ENCODE measurements at places on chromosomes 5 and 9. TPM values are rescaled to one million over a fixed set of nuclear protein-coding genes. Genes with fewer than 3 reads are reported as not detected.

DNA sequence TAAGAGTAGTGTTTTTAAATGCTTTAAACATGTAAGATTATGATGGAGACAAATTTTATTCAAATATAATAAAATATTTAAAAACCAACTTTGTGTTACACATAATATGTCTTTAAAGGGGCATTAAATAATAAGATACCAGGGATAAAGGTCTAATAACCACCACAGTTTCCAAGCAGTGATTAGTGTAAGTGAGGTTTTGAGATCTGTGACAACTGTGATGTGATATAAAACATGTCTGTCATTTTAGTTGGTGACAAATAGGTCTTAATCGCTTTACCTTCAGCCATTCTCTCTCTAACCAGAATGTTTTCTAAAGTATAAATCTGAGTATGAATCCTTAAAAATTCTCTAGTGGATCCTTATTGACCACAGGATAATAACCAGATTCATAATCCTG, 28.1 kb downstream of the PPIP5K2 start:
- DNase-seq = no peak

DNA sequence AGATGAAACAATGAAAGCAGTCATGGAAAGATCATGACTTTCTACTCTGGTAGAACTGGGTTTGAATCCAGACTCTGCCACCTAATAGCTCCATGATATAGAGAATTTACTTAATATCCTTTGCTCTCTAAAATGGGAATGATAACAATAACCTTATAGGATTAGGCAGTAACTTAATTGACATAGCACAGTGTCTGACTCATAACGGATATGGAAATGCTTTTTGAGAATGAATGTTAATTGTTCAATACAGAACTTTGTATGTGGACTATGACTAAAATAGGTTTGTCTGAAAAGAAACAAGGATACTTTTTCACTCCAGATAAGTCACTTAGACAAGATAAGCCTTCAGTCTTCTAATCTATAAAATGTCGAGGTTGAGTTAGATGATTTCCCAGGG, 330.7 kb downstream of the PTPRD start:
- no peak for DNase-seq

DNA sequence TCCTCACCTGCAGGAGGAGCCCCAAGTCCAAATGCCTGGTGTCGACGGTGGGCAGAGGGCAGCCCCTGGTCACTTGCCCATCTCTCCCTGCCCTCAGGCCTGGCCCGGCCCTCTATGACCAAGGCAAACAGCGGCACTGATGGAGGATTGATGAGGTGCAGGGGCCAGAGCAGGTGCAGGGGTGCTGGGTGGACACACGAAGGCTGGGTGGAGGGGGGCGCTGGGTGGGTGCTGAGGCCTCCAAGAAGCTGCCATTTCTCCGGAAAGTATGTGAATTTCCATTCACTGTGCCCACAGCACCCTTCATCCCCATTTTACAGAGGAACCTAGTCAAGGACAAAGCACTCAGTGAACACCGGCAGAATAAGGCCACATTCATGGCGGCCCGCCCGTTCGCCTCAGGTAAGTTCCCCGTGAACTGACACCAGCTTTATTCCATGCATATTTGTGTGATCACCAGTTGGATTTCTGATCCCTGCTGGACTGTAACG, 143.8 kb upstream of the PPP1R26 start:
- DNase-seq = peak; percentile 25

- no peak for DNase-seq
These were observed 250.7 kb downstream of the KCTD16 start for GRCh38 chr5:144421411-144421810.

GRCh38 chr9:123316053-123316718, 39.8 kb upstream of the CRB2 start:
- DNase-seq = no peak

GRCh38 chr5:172792701-172793570, 21.9 kb upstream of the DUSP1 start:
- DNase-seq = no peak

- no peak for DNase-seq
These were observed 6.7 kb downstream of the TXN start for GRCh38 chr9:110249603-110250002.

DNA sequence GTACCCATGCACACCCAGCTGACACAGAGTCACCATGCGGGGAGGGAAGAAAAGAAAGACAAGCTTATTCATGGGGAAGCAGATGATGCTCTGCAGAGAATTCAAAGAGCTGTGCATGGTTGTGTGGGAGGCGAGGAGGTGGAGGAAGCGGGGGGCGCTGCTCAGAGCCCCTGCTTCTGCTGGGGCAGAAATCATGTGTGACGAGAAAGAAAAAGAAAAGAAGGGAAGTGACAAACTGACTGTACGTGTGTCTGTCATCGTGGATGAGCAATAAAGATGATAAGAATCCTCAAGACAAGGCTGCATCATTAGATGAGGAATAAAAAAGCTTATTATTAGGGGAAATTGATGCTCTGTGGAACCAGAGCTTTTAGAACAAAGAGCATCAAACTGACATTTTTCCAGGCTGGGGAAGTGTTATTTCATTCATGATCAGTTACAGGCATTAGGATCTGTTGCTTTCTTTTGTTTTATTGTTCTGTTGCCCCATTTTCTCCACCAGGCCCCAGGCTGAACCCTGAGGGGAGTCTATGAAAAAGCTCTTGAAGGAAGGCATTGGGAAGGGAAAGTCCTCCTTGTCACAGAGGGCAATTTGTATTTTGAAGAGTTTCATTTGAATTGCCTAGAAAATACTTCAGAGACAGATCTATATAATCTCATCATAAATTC, 20.3 kb upstream of the SH3RF2 start:
- no peak for DNase-seq

DNA sequence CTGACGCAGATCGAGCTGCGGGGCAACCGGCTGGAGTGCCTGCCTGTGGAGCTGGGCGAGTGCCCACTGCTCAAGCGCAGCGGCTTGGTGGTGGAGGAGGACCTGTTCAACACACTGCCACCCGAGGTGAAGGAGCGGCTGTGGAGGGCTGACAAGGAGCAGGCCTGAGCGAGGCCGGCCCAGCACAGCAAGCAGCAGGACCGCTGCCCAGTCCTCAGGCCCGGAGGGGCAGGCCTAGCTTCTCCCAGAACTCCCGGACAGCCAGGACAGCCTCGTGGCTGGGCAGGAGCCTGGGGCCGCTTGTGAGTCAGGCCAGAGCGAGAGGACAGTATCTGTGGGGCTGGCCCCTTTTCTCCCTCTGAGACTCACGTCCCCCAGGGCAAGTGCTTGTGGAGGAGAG, 4.6 kb upstream of the PHYHD1 start:
- DNase-seq = no peak

- DNase-seq = no peak
These were observed 23.3 kb upstream of the CDH10 start for GRCh38 chr5:24668050-24668449.

GRCh38 chr9:116658265-116658664, 28.8 kb upstream of the TRIM32 start:
- DNase-seq = no peak

- DNase-seq = peak; percentile 76
These were observed 74.8 kb downstream of the SLF1 start for GRCh38 chr5:94693043-94693822.

GRCh38 chr9:119026120-119026519, 343.1 kb downstream of the BRINP1 start:
- no peak for DNase-seq

DNA sequence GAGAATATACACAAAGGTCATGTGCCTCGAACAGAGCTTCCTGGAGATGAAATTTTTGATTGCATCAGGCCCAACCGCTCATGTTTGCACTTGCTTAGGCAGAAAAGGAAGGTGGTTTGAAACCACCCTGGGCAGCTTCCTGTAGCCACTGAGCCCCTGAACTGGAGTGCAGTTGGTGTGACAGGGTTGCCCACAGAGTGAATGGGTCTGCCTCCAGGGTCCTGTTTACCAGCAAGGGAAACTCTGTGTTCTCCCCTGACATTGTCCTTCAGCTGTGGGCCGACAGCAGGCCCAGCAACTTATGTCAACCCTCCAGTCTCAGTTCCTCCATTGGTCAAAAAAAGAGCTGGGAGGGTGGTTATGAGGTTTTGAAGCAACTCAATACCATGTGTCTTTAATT, 289.6 kb downstream of the KIF4B start:
- no peak for DNase-seq

GRCh38 chr9:114177423-114178064, 22.2 kb downstream of the COL27A1 start:
- DNase-seq = no peak

DNA sequence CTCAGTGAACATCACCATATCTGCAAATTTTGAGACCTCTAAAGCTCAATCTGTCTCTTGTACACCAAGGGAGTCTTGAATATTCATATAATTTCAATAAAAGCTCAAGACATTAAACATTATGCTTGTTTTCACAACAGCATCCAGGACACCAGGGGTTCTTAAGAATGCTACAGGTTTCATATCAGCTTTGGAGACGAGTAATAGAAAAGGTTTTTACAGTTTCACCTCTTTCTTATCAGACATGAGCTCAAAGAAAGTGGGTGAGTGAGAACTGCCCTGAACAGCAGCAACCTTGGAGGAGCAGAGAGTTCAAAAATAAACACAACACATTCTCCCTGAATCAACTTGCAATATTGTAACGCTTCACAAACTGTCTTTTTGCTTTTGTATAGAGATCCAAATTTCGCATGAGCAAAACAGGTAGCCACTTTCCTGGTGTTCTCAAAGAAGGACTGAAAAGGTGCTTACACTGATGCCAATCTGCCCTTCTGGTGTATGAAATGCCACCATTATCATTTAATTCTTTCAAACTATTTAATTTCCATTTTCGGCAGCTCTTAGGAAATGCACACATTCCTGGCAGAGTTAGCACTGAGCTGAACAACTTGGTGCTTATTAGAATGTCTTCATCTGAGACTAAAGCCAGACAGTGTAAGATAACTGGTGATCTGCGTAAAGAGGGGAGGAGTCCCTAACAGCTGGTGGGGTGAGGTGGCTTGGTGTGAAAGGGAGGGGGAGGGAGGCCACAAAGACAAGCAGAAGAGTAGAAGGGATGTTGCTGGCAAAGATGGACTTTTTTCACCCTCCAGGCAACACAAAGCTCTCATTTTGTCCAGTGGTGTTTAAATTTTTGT, 535.3 kb downstream of the PDE4D start:
- peak; percentile 46 for DNase-seq

DNA sequence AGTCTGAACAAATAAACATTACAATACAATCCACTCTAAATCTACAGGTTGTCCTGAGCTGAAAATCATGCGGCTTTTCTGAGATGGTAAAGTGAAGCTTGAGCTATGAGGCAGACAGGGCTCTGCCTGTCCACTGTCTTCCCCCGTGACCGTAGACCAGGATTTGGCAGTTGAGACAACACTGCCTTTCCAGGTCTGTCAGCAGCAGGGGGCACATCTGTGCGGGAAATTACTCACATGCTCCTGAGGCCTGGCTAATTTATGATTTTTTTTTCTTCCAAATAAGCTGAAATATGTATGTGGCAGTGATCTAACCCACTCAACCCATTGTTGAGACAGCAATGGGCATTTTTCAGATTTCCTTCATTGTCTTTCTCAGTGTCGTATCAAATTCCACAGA, 307.9 kb downstream of the FBXL7 start:
- DNase-seq = peak; percentile 44

IL3 gene
- not detected for polyA plus RNA-seq

LCN15 gene
- polyA plus RNA-seq = not detected

RPS23 gene
- 2,895 TPM for polyA plus RNA-seq

PLPP7 gene
- 1.6 TPM for polyA plus RNA-seq

Measured in stomach (tissue), 19 donors.